ENCODE measurements at places on chromosomes 6 and 20. TPM values are rescaled to one million over a fixed set of nuclear protein-coding genes. Genes with fewer than 3 reads are reported as not detected.

The COL10A1 gene
- not detected for total RNA-seq

The MYH7B gene
- not detected for total RNA-seq

The FERMT1 gene
- 1.7 TPM for total RNA-seq

The C6orf89 gene
- 52.3 TPM for total RNA-seq

The SERPINB1 gene
- total RNA-seq: 6.1 TPM

The FLRT3 gene
- total RNA-seq: 6.6 TPM

The PPP1R3G gene
- 0.18 TPM for total RNA-seq

The SIRPB2 gene
- not detected for total RNA-seq

The TUBB1 gene
- not detected for total RNA-seq

The NOX3 gene
- not detected for total RNA-seq

The WFDC10B gene
- not detected for total RNA-seq

The UBE2C gene
- total RNA-seq: 43.6 TPM

- no peak overlapping the region for H3K27ac ChIP-seq
- peaks cover 36% of the 10 kb centered on the region for H3K36me3 ChIP-seq
- DNase-seq: no peak
- H3K4me1 ChIP-seq: no peaks in the 10 kb centered on the region
- H3K4me3 ChIP-seq: no peak overlapping the region
Measured at GRCh38 chr6:143782481-143782880, 60.7 kb upstream of the LTV1 start.

GRCh38 chr6:137349856-137350830 lies 131.0 kb upstream of the IFNGR1 start:
- H3K27me3 ChIP-seq: peaks cover 16% of the 10 kb centered on the region
- H3K4me1 ChIP-seq: no peaks in the 10 kb centered on the region
- no peaks in the 10 kb centered on the region for H3K36me3 ChIP-seq
- DNase-seq: no peak

DNA sequence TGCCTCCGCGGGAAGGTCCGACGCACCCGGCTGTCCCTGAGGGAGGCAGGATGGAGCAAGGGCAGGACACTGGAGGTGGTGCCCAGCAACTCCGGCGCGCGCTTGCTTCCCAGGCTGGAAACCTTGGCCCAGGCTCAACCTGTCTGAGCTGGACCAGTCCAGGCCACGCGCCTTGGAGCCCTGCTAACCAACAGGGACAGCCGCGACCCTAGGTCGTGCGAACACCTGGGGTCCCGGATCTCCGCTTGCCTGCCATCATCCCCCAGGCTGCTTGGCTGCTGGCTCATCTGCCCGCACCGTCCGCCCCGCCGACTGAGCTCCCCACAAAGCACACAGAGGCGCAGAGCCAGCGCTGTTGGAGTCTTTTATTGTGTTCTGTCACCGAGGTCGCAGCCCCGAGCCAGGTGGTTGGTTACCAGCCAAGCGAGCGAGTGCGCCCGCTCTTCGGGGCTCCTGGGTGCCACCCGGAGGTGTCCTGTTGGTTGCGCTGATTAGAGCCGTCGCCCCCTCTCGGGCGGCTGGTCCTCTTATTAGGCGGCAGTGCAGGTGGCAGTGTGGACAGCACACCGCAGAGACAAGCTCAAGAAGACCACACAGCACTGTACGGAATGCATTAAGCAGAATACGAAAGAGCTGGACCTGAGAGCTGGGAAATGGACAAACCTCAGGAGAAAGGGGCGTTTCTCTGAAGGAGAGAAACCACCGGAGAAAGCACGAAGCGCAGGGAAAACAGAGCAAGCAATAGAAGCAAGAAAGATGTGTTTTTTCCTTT lies 3.8 kb downstream of the COL12A1 start:
- peak; percentile 30 for DNase-seq
- H3K4me3 ChIP-seq: peak overlapping the region; percentile 35
- H3K27me3 ChIP-seq: no peaks in the 10 kb centered on the region
- H3K27ac ChIP-seq: peak overlapping the region; percentile 78
- H3K36me3 ChIP-seq: peaks cover 7% of the 10 kb centered on the region

GRCh38 chr6:155248008-155249001 lies 15.5 kb upstream of the CLDN20 start:
- H3K27me3 ChIP-seq: no peaks in the 10 kb centered on the region
- no peak overlapping the region for H3K27ac ChIP-seq

GRCh38 chr6:126701676-126702560 lies 362.0 kb downstream of the CENPW start:
- H3K4me3 ChIP-seq: no peak overlapping the region
- H3K4me1 ChIP-seq: no peaks in the 10 kb centered on the region
- peak; percentile 28 for DNase-seq
- no peak overlapping the region for H3K27ac ChIP-seq

DNA sequence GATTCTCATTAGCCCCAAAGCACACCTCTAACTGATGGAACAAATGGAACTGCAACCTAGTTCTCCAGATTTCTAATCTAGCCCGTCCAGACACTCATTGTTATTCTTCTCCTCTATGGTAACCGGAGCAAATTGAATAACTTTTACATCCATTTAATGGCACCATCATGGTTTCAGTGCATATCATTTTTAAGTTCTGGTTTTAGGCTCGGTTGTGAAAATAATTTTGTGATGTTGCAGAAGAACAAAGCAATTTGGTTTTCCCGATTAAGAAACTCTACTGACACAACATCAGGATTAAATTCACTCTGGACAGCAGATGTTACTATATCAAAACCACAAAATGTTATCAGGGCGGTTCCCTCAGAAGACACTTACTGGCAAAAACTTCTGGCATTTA lies 42.5 kb upstream of the HBS1L start:
- H3K36me3 ChIP-seq: no peaks in the 10 kb centered on the region
- H3K27me3 ChIP-seq: peaks cover 25% of the 10 kb centered on the region
- DNase-seq: no peak
- no peaks in the 10 kb centered on the region for H3K4me1 ChIP-seq
- H3K27ac ChIP-seq: no peak overlapping the region
- no peak overlapping the region for H3K4me3 ChIP-seq

DNA sequence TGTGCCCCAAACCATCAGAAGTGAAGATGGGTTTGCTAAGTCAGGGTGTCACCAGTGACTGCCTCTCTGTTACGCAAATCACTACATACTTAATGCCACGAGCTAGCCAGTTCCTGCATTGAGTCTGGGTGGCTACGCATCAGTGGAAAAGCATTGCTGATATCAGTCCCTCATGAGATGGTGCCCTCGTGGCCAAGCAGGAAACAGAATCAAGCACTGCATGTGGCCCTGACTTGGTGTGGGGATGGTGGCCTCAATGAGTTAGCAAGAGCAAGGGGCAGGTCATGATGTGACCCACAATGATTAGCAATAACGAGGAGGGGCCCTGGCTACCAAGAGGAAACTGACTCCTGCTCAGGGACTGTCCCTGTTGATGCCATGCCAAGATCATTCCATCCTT lies 51.6 kb upstream of the FNDC1 start:
- no peaks in the 10 kb centered on the region for H3K4me1 ChIP-seq
- no peaks in the 10 kb centered on the region for H3K36me3 ChIP-seq
- H3K27ac ChIP-seq: no peak overlapping the region
- H3K4me3 ChIP-seq: no peak overlapping the region
- peaks cover 14% of the 10 kb centered on the region for H3K27me3 ChIP-seq
- no peak for DNase-seq

DNA sequence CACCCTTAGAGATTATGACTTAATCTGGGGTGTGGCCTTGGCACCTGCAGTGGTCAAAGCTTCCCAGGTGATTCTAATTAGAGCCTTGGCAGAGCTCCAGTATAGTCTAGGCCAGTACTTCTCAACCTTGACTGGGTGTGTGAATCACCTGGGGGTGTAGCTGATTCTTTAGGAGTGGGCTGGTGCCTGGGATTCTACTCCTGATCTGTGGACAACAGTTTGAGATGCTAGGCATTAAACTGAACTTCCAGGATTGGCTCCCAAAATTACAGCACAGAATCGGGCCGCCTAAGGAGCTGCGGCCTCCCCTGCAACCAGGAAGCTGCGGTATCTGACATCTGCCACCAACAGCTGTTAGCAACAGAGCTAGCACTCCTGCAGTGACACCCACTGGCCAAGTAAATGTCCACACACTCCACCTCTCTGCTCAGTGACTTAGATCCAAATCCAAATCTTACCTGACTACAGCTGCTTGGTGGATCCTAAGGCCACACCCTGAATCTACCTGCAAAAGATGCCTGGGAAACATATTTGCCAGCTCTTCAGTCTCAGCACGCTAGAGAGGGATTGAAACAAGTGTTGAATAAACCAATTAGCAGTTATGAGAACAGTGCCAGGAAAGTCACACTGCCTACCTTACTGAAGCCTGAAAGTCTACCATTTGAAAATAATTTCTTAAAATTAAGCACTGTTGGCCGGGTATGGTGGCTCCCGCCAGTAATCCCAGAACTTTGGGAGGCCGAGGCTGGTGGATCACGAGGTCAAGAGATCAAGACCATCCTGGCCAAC lies 126.7 kb downstream of the UNC5CL start:
- no peak overlapping the region for H3K27ac ChIP-seq
- H3K4me3 ChIP-seq: no peak overlapping the region
- H3K36me3 ChIP-seq: no peaks in the 10 kb centered on the region
- DNase-seq: no peak

DNA sequence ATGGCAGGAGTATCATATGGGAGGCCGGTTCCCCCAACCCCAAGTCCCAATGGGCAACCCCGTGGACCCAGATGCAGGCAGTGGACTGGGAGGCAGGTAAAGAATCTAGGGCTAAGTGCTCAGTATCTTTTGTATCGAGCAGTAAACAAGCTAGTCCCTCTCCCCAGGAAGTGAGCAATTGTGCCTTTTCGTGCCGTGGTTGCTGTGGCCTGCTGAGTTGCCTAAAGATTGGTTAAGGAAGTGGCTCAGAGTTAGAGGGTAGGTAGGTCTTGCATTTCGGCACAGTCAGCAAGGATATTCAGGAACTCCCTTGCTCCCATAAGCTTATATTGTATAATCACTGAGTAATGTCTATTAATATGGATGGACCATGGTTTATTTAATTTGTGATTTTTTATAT lies 1.3 kb upstream of the DNAH8 start:
- no peak for DNase-seq
- no peaks in the 10 kb centered on the region for H3K4me1 ChIP-seq
- H3K36me3 ChIP-seq: no peaks in the 10 kb centered on the region
- peaks cover 25% of the 10 kb centered on the region for H3K27me3 ChIP-seq
- no peak overlapping the region for H3K27ac ChIP-seq

GRCh38 chr6:73560182-73560732 lies 39.4 kb upstream of the EEF1A1 start:
- no peaks in the 10 kb centered on the region for H3K27me3 ChIP-seq
- DNase-seq: no peak
- H3K27ac ChIP-seq: no peak overlapping the region
- H3K4me3 ChIP-seq: no peak overlapping the region

- H3K4me1 ChIP-seq: no peaks in the 10 kb centered on the region
- DNase-seq: no peak
- no peaks in the 10 kb centered on the region for H3K27me3 ChIP-seq
- no peak overlapping the region for H3K4me3 ChIP-seq
- H3K36me3 ChIP-seq: no peaks in the 10 kb centered on the region
Measured at GRCh38 chr6:5059036-5059896, 25.9 kb upstream of the PPP1R3G start.

DNA sequence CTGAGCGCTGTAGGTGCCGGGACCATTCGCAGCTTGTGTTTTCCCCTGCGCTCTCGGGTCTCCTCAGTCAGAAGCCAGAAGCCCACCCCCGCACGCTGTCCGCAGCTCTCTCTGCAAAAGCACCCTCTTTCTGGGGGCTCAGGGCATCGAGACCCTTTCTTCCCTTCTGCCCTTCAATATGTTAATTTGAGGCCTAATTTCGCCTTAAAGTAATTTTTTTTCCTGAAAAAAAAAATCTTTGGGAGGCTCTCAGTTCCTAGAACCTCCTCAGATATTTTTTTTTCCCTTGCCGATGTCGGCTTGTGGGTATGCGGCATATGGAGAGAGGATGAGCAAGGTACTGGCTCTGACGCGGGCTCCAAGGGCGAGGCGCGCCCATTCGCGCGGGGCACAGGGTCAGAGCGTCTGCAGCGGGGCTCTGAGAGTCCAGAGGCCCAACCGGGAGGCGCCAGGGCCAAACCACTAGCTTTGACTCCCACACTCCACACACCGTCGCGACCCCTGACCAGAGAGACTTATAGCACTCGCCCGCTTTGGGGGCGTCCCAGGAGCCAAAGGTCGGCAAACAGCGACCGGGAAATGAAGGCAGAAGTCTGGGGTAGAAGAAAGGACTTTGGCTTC lies 893 bp downstream of the PRDM13 start:
- H3K27ac ChIP-seq: no peak overlapping the region
- no peak overlapping the region for H3K4me3 ChIP-seq
- H3K27me3 ChIP-seq: peaks cover 95% of the 10 kb centered on the region
- no peaks in the 10 kb centered on the region for H3K36me3 ChIP-seq

DNA sequence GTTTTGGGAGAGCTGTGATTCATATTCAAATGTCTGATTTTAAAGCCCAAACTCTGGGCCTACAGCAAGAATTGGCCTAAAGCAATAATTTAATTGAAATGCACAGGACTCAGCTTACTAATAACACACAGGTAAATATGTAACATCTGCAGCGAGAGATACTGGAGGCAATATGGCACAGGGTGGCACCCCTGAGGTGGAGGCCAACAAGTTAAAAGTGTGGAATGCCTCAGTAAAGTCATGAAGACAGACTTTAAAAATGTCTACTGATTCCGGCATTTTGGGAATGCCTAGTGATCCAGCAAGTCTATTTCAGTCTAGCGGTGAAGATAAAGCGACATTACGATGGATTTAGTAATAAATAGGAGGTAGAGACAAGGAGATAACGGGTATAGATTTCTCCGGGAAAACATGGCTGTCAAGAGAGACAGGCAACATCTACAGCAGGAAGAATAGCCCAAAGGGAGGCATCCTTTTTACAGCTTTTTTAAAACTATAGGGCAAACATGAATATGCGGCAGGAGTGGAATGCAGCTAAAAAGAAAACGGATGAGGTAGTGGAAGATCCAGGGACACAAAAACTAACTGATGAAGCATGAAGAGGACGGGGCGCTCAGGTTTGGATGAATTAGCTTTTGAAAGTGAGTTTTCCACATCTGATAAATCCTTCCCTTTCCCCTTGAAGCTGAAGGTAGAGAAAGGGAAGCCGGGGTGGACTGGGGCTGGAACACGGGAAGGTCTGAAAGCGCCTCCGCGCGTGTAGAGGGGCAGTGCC lies 1.2 kb downstream of the NANP start:
- no peaks in the 10 kb centered on the region for H3K27me3 ChIP-seq
- H3K4me3 ChIP-seq: peak overlapping the region; percentile 77
- peak; percentile 7 for DNase-seq
- H3K27ac ChIP-seq: peak overlapping the region; percentile 66
- H3K4me1 ChIP-seq: peaks cover 5% of the 10 kb centered on the region
- no peaks in the 10 kb centered on the region for H3K36me3 ChIP-seq

GRCh38 chr20:17935186-17935585 lies 33.4 kb downstream of the SNX5 start:
- peaks cover 2% of the 10 kb centered on the region for H3K36me3 ChIP-seq
- peaks cover 23% of the 10 kb centered on the region for H3K4me1 ChIP-seq
- peak; percentile 41 for DNase-seq
- no peak overlapping the region for H3K4me3 ChIP-seq
- H3K27me3 ChIP-seq: no peaks in the 10 kb centered on the region
